ENCODE measurements at places on chromosomes 5 and 9. TPM values are rescaled to one million over a fixed set of nuclear protein-coding genes. Genes with fewer than 3 reads are reported as not detected.

Gene ACO1
- total RNA-seq, result 49.3 TPM

Gene PPP2R2B
- total RNA-seq, result 8.8 TPM

Gene CAVIN4
- total RNA-seq, result 0.82 TPM

Gene SLIT3
- total RNA-seq, result 26.4 TPM

Gene TLX3
- not detected for total RNA-seq

Gene PCA3
- total RNA-seq, result not detected

Gene ESM1
- not detected for total RNA-seq

Gene SMAD5
- total RNA-seq, result 61.5 TPM

Gene TXNDC8
- total RNA-seq, result not detected

Gene RXRA
- total RNA-seq, result 31.6 TPM
